Peyer's patch (tissue), 4 donors: ENCODE measurements at places on chromosomes 13 and 19. TPM values are rescaled to one million over a fixed set of nuclear protein-coding genes. Genes with fewer than 3 reads are reported as not detected.

KLF16 gene
- 12.1 TPM for total RNA-seq

DNA sequence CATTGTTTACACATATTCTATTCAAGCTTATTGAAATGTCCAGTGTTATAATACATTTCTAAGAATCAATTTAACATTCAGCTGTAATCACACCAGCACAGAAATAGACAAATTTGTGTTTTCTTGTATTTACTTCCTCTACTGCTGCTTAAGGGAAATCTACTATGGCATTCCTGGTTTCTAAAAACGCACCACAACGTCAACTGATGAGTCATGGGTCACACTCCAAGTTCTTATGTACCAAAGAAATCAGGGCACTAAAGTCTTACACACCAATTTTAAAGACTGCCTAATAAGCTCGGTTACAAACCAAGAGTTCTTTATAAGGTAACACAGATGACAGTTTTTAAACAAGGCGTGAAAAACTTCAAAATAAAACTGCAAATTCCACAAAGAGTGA, 13.2 kb downstream of the LNX2 start:
- DNase-seq, result no peak
- H3K4me1 ChIP-seq, result no peaks in the 10 kb centered on the region
- H3K27ac ChIP-seq, result no peak overlapping the region
- H3K36me3 ChIP-seq, result no peaks in the 10 kb centered on the region
- no peak overlapping the region for H3K4me3 ChIP-seq
- no peaks in the 10 kb centered on the region for H3K27me3 ChIP-seq

DNA sequence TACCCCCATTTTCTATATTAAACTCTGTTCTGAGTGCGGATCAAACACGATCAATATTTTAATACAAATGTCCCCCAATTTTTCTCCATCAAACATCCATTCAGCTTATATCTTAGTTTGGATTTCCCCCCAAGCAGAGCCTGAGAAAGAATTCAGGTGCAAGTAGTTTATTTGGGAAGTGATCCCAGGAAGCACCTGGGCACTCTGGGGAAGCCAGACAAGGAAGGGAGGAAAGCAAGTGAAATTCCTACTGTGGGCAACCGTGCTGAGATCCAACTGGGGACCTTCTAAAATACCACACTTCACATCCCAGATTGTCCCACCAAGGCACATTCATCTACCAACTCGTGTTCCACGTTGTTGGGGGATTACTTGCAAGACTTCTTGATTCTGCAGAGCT, 323.4 kb upstream of the NBEA start:
- no peak for DNase-seq
- no peaks in the 10 kb centered on the region for H3K4me1 ChIP-seq
- H3K36me3 ChIP-seq, result no peaks in the 10 kb centered on the region
- no peaks in the 10 kb centered on the region for H3K27me3 ChIP-seq
- no peak overlapping the region for H3K27ac ChIP-seq

DNA sequence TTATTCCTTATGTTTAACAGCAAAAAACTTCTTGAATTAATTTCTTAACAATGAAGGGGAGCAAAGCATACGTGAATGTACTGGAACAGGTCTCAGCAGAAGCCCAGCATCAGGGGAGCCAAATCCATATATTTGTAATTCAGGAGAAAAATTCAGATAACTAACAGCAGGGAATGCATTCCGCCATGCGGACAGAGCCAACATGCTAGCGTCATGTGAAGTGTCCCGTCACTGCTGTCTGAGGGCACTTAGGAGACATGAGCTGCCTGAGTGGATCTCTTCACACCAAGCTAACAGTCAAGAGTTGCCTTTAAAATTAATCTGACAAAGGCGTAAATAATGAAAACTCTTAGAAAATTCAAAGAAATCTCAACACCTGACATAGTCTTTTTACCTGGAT, 6.4 kb downstream of the AMER2 start:
- no peaks in the 10 kb centered on the region for H3K4me1 ChIP-seq
- H3K27ac ChIP-seq, result no peak overlapping the region
- no peak for DNase-seq
- H3K27me3 ChIP-seq, result no peaks in the 10 kb centered on the region
- H3K36me3 ChIP-seq, result no peaks in the 10 kb centered on the region

DNA sequence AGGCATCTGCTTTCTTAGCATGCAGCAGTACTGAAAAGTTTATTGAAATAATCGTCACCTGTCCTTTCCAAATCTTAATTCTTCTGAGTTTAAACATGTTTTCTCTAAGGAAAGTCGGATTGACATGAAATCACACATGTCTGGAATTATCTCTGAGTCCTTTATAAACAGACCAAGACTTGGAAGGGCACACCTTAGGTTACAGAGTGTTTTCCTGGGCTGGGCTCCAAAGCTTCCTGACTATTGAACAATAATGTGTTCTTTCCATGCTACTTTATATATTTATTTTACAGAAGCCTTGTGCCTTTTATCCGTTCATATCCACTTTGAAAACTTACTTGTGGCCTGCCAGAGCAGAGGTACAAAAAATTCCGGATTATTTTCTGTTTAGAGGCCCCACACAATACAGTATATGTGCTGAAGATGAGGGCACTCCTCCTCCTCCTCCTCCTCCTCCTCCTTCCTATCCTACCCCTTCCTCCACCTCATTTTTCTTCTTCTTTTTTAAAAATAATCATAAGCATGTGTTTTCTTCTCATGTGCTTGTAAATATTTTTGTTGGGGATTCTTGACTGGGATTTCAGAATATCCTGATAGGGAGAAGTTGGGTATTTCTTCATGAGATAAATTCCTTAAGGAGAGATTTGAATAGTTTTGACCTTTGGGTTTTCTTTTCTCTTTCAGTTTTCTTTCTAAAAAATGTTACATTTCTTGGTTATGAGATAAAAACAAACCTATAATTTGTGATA, 52.3 kb downstream of the LRCH1 start:
- peaks cover 81% of the 10 kb centered on the region for H3K4me1 ChIP-seq
- H3K27me3 ChIP-seq, result no peaks in the 10 kb centered on the region
- no peak overlapping the region for H3K4me3 ChIP-seq
- no peak for DNase-seq

- no peaks in the 10 kb centered on the region for H3K36me3 ChIP-seq
- H3K27me3 ChIP-seq, result no peaks in the 10 kb centered on the region
- H3K4me1 ChIP-seq, result no peaks in the 10 kb centered on the region
- H3K27ac ChIP-seq, result no peak overlapping the region
- DNase-seq, result no peak
These were observed 33.5 kb upstream of the TM9SF2 start for GRCh38 chr13:99467764-99468163.
